ENCODE measurements at places on chromosomes 1 and 21.

DNA sequence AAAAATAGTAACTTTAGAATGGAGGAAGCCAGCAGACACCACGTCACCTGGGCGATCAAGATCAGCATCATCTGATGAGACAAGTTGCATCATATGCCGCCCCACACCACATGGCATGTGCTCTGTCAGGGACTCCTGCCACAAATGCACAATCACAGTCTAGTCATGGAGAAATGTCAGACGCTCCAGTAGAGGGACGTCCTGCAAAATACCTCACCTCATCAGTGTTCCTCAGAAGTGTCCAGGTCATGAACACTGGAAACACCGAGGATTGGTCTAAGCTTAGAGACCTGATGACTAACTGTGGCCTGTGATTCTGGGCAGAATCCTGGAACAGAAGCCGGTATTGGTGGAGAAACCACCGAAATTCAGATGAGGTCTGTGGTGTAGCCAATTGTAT lies 14.3 kb downstream of the ADARB1 start:
- DNase-seq, result peak; percentile 33

GRCh38 chr1:66532214-66532613 lies 1.7 kb upstream of the SGIP1 start:
- DNase-seq, result no peak

GRCh38 chr1:100528871-100529270 lies 9.1 kb upstream of the GPR88 start:
- no peak for DNase-seq

- peak; percentile 26 for DNase-seq
Measured at GRCh38 chr1:88462488-88463261, 221.4 kb upstream of the PKN2 start.

DNA sequence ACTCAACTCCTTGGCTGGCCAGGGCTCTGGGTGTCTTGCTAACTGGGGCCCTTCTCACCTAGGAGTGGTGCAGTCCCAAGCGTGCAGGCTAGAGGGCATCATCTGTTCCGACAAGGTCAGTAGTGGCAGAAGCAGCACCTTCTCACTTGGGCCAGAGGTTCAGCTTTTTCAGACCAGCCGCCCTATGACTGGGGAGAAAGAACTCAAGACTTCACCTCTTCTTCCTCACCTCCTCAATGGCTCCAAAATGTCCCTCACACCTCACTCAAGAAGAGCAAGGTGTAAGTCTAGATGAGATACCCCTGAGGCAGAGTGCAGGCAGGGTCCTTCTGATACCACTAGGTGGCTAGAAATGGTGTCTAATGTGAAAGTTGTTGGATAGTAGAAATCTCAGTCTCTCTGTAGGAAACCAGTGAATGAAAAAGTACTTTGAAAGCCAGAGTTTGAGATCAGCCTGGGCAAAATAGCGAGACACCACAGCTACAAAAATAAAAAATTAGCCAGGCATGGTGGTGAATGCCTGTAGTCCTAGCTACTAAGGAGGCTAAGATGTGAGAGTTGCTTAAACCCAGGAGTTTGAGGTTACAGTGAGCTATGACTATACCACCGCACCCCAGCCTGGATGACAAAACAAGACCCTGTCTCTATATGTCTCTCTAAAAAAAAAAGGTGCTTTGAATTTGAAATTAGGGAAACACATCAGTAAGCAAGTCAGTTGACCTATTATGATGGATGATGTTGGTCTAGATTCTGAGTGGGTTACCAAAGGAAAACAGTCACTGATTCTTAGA lies 8.6 kb upstream of the IL20 start:
- DNase-seq, result peak; percentile 14

GRCh38 chr1:27567146-27567526 lies 36.8 kb downstream of the AHDC1 start:
- no peak for DNase-seq

- no peak for DNase-seq
Measured at GRCh38 chr1:58909914-58910681, 126.3 kb upstream of the JUN start.

GRCh38 chr1:72634946-72635345 lies 352.6 kb upstream of the NEGR1 start:
- no peak for DNase-seq

- DNase-seq, result peak; percentile 34
Measured at GRCh38 chr1:66278260-66279021, 255.5 kb upstream of the SGIP1 start.

DNA sequence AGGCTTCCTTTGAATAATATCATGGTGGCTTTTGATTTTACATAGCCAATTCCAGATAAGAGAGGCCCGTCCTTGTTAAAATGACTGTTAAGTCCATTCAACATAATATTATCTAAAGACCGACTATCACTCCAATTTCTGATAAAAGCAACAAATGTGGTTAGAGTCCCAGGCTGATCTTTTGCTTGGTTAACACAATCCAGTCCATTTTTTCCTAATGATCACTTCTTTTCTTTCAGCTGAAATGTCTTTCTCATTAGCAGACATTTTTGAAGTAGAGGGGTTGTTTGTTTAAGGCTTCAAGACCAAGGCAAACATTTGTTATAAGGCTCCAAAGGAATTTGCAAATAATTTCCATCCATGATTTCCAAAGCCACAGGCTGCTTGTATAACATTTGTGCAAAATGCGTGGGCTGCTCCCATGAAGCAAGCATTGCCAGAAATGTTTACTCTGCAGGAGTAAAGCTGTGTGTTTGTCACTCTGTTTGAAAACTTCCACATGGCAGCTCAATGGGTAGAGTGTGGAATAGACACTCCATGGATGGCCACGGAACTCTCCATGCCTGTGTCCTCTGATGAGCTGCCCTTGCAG lies 111.5 kb downstream of the PSMG1 start:
- no peak for DNase-seq

DNA sequence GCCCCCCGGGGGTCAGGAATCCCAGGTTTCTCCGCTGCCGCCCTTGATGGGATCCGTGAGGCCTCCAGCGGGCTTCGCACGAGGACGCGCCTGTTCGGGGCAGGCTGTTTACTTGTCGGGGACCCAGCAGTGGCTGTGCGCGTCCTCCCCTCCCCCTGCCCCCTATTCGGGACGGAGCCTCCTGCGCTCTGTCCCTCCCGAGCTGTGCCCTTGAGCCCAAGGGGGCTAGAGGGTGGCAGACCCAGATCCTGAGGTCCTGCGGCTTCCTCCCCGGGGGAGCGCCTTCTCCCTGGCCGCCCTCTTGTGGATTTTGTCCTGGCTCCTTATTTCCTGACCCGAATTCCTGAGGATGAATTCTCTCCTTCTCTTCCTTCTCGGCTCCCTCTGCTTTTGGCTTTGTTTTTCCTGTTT lies 38.4 kb downstream of the PIK3CD start:
- DNase-seq, result no peak

- peak; percentile 68 for DNase-seq
Measured at GRCh38 chr1:163174524-163175437, 27.9 kb downstream of the RGS5 start.

- no peak for DNase-seq
Measured at GRCh38 chr21:43209575-43210453, 41.0 kb downstream of the CRYAA start.

DNA sequence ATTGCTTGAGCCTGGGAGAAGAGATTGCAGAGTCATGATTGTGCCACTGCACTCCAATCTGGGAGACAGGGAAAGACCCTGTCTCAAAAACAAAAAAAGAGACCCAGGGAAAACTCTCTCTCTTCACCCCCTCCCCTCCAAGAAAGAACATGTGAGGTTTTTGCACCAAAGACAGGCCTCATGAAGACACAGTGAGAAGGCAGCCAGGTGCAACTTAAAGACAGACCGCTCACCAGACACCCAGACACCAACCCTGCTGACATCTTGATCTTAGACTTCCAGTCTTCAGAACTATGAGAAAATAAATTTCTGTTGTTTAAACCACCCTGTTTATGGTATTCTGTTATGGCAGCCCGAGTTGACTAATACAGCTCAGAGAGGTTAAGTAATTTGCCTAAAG lies 13.3 kb upstream of the LRRC8D start:
- no peak for DNase-seq

- no peak for DNase-seq
Measured at GRCh38 chr1:70672442-70672888, 261.4 kb downstream of the CTH start.

DNA sequence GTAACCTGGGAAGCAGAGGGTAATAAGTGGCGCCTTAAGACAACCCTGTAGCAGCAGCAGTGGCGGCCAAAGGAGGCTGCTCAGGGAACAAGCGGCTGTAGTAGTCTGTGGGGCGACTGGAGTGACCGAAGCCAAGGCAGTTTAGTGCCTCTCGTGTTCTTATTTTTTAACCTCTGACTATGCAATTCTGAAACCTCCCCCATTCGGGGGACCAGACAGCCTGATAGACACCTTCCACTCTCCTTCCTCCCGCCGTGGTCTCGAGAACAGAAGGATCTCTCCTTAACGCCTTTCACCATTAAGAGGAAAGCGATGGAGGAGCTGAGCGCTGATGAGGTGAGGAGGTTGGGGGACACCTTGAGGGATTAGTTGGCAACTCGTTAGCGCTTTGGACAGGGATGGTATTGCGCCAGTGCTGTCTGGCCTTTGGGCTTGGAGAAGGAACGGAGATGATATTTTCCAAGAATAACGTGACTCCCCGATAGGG lies 644 bp downstream of the UBE4B start:
- DNase-seq, result peak; percentile 63

- DNase-seq, result peak; percentile 6
Measured at GRCh38 chr1:246651012-246651695, 73.1 kb upstream of the SCCPDH start.

DNA sequence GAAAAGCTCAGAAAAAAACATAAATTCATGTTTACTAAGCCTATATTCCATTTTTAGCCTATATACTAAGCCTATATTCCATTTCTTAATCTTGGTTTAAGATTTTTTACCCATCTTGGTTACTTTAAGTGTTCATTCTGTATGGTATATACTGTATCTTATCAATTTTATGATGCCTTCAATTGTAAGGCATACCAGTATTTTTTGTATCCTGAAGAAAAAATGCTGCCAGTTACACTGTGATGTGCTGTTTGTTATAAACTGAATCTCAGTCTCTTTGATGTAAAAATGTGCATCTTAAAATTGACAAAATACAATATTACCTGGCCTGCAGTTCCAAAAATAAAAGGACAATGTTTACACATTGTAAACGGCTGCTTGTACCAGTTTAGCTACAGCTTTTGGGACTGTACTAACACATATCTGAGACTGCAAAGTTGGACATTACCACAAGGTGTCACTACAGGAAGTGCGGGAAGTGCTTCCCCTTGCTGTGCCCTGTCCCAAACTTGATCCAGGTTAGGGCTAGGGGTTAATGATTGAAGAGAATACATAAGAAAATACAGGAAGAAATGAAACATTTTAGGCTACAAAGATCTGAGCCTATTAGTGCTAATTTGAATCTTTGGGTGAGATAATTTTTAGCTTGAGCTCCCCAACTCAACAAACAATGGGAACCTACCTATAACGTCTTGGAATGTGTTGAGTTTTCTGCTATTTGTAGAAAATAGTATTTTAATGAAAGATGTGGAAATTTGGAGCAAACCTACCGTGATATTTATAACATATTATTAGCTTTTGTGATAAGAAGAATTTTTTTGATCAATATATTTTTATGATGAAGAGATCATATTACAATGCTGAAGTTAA lies 108.9 kb downstream of the LBR start:
- DNase-seq, result peak; percentile 75

DNA sequence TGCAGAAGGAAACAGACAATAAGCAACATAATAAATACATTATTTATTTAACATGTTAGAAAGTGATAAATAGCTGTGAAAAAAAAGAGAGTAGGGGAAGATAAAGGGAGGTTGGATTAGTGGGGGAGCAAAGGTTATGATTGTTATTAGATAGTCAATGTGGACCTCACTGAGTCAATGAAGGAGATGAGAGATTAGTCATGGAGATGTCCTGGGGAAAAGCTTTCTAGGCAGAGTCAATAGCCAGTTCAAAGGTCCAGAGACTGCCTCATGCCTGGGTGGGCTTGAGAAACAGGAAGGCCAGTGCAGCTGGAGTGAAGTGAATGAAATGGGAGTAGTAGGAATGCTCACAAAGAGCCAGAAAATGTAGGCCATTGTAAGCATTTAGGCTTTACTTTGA lies 187.1 kb upstream of the CACYBP start:
- DNase-seq, result no peak

DNA sequence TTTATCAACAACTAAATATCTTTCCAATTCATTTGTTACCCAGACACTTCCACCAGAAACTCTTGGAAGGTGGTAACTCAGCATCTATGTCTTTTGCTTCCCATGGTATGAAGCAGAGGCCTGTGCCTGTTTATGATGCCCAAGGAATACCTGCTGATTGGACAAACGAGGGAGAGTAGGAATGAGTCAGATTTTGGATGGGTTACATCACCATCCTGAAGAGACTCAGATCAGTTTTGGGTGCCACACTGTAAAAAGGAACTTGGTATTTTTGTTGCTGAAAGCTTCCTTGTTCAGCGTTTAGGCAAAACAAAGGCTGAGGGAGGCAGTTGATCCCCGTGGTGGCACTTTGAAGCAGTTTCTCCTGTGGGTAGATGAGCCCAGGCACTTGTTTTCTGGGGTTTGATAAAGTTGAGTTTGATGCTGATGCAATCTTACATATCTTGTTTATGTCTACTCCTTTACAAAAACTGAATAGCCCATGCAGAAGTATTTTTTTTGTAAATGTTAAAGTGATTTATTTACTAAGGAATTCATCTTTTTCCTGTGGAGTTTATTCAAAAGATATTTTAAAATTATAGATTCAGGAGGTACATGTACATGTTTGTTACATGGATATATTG lies 26.7 kb upstream of the CYP4X1 start:
- no peak for DNase-seq

- no peak for DNase-seq
Measured at GRCh38 chr1:2214541-2215241, 13.4 kb upstream of the SKI start.

- DNase-seq, result no peak
Measured at GRCh38 chr1:30250338-30250983, 472.9 kb downstream of the MATN1 start.

- peak; percentile 37 for DNase-seq
Measured at GRCh38 chr1:31507676-31508530, 68.4 kb upstream of the TINAGL1 start.

DNA sequence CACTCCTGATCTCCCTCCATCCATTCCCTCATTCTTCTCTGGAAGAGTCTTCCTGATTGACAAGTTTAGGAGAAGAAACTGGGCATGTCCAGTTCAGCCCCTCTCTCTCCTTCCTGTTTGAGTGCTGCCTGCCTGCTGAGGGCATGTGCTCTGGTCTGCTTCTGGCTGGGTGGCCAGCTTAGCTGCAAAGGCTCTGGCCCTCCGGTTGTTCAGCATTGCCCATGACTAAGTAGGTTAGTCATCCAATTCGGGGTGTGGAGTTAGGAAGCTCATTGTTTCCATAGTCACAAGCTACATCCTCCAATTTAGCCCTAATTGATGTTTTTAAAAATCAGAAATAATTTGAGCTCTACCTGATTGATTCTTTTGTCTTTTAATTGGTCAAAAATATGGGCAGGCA lies 25.6 kb upstream of the PLA2G2E start:
- DNase-seq, result no peak

- no peak for DNase-seq
Measured at GRCh38 chr1:206011057-206011456, 7.9 kb upstream of the RAB7B start.
